ENCODE measurements at places on chromosomes 16 and 17.
A peak's percentile ranks its signal among the peaks of the same experiment; 100 is the strongest.

GRCh38 chr17:50558941-50559614 lies 1.4 kb upstream of the CACNA1G start:
- DNase-seq, result no peak

DNA sequence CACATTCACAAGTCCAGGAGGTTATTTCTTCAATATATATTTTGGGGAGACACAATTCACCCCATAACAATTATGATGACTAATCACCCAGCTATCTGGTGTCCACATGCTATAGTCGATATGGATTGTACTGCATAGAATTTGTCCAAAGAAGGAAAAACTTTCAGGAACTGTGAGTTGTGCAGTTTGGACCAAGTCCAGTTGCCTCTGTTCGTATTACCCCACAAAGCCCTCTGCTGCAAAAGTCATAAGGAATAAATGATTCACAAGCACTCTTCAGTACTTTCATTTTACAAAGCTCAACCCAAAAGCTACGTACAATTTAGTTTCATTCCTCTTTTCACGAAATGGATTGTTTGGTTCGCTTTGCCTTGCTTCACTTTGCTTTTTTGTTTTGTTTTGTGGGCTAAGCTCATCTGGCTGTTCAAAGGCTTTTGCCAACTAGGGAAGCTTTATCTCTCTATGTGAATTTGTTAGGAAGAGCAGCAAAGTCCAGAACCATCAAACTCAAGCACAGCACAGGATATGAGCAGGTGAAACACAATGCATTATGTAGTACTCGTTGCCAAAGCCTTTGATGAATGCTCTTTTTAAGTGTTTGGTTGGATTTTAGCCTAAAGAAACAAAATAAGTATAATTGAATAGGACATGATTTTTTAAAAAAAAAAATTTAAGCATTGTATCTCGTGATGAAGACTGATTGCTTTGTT lies 98.6 kb downstream of the ZNF18 start:
- DNase-seq, result no peak

DNA sequence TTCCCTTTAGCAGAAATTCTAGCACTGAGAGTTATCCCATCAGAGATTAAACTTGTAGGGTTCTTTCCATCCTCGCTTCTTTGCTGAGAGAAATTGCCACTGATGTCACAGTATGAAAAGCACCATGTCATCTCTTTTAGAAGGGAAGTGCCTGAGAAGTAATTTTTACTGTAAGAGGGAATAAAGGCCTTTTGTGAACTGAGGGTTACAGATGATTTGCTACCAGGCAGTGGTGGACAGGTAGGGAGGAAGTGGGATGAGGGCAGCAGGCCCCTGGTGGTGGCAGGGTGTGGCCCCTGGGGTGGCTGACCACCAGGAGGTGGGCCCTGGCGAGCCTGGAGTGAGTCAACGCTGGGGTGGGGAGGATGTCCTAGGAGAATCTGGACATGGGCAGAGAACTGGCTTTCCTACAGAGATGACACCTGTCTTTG lies 6.4 kb upstream of the MILR1 start:
- DNase-seq, result no peak

- DNase-seq, result no peak
Measured at GRCh38 chr17:77231076-77231871, 90.5 kb downstream of the SEC14L1 start.

DNA sequence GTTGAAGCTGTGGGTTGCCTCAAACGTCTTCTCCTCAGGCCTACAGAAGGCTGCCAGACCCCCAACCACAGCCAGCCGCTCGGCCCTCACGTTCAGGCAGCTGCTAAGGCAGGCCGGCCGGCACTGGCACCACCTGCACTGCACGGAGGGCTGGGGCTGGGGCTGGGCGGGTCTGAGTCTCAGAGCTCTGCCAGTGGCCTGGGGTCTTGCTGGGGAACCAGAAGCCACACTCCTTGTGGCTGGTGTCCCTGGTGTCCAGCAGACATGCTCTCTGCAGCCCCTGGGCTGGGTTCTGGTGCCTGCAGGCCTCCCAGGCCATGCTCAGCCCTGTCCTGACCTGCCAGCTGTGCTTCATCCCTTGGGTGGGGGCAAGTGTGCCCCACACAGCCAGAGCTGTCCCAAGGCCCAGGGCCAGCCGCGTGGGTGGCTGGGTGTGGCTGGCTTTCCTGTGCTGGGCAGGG lies 42.0 kb downstream of the BAHCC1 start:
- no peak for DNase-seq

DNA sequence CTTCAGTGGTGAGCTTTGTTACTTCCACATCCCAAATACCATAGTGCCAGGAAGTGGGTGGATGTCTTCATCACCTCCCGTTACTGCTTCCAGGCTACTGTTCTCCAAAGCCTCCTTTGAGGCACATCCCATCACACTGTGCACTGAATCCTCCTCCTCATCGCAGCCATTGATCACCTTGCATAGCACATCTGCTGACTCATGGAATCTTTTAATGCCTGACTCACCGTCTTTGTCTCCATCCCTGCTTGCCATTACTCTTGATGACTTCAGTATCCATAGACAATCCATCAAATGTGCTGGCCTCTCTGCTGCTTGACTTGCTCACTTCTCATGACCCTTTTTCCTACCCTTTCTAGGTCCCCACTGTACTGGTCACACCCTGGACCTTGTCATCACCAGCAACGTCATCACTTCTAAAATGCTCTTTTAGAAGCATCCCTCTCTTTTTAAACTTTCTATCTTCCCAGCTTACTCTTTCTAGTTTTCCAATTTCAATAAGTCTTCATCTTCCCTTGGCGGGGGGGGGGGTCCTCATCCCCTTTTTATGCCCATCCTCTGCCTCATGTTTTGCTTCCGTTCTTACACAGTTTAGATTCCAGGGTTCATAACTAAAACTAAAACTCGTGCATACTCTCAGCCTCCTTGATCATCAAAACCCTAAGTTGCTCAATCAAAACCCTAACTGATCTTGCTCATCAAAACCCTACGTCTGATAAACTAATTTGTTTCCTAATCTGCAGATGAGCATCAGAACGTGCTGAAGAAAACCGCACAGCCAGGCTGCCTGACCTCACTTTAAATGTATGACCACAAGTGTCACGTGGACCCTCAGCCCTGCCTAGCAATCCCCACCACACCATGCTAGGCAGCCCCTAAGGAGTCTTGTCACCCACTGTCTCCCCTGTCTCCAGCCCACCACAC lies 289.7 kb upstream of the ZFHX3 start:
- DNase-seq, result no peak

- DNase-seq, result no peak
Measured at GRCh38 chr16:81912395-81912794, 98.9 kb downstream of the SDR42E1 start.

- DNase-seq, result no peak
Measured at GRCh38 chr16:57955572-57956188, 15.2 kb downstream of the CNGB1 start.

DNA sequence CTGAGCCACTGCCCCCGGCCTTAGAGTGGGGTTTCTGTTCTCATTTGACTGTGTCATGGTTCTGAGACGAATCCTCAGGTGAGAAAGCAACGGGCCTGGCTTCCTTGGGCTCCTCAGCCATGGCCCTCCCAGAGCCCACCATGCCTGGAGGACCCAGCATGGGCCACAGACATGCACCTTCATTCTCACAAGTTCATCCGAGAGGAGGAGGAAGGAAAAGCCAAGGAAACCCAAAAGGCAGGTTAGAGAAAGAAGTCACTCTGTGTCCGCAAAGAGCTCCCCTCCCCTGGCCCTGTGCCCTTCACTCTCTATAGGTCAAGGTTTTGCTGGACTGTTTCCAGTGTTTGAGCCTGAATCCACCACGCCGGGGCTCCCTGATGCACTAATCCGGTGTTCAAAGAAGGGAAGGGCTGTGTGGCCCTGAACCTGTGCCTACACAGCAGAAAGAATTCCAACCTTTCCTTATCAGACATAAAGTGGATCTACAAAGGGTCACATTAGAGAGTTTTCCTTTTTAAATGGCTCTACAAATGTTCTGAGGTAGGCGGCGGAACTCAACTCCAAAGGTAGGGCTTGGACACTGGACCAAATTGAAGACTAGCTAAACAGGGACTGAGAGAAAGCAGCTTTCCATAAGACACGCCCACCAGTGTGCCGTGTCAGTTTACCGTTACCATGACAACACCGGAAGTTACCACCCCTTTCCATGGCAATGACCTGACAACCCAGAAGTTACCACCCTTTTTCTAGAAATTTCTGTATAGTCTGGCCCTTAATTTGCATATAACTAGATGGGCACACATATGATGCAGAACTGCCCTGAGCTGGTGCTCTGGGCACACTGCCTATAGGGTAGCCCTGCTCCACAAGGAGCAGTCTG lies 15.9 kb upstream of the PECAM1 start:
- DNase-seq, result no peak

DNA sequence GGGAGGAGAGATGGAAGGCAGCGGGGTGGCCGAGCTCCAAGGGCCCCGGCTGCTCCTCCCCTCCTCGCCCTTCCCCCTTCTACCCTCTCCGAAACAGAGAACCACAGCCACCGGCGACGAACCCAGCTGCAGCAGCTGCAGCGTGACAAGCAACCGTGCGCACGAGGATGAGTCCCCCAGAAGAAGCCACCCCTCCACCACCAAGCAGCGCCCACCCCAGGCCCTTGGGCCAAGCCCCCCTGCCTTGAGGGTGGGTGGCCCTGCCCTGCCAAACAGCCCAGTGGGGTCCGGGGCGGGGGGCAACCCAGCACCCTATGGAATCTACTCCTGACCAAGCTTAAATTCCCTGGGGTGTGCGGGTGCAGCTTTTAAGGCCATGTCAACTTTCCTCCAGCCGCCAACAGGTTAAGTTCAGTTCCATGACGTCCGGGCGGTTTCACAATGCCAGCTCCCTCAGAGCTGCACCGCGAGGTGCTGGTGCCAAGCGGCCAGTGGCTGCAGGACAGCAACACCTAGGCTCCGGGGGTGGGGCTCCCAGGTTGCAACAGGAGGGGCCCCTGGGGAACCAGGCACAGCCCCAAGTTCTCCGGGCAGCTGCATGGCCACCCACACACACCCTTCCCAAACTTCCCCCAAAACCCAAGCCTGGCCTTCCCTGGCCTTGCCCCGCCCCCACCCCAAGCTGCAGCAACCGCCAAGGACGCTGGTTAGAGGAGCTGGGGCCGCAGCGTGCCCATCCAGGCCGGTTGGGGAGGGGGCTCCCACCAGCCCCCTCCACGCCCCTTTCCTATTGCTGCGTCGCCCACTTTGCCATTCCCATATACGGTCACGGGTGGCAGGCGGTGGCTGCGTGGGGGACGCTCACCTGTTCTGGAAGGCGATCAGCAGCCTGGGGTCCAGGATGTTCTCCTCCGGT lies 2.0 kb downstream of the CBX4 start:
- peak; percentile 46 for DNase-seq

GRCh38 chr17:11922638-11923037 lies 74.6 kb downstream of the ZNF18 start:
- DNase-seq, result no peak

GRCh38 chr17:4666296-4666695 lies 24.8 kb upstream of the ALOX15 start:
- DNase-seq, result no peak

GRCh38 chr17:12683299-12683698 lies 17.6 kb downstream of the MYOCD start:
- DNase-seq, result no peak

GRCh38 chr17:7852262-7852670 lies 2.6 kb upstream of the TMEM88 start:
- no peak for DNase-seq

- peak; percentile 21 for DNase-seq
Measured at GRCh38 chr16:75733305-75734211, 7.3 kb upstream of the CPHXL start.

- peak; percentile 53 for DNase-seq
Measured at GRCh38 chr17:81295676-81296381, 722 bp upstream of the SLC38A10 start.

DNA sequence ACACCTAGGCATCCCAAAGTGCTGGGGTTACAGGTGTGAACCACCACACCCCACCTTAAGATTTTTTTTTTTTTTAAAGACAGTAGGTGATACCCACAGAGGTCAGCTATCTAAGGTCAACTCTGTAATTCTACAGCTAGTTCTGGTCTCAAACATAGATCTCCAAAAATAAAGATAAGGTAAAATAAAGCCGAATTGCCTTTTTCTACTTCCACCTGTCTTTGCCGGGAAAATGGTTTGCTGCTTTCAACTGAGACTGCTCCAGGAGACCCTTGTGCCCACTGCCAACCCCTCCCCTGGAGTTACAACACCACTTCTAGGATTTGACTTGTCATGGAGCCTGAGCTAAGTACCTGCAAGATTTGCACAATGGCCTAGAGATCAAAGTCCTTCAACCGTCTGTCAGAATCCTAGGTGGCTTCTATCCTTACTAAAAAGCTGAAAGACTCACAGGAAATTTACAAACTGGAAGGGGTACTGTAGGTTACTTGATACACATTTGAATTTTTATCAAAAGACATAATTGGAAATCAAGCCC lies 4.7 kb upstream of the CNOT1 start:
- no peak for DNase-seq

DNA sequence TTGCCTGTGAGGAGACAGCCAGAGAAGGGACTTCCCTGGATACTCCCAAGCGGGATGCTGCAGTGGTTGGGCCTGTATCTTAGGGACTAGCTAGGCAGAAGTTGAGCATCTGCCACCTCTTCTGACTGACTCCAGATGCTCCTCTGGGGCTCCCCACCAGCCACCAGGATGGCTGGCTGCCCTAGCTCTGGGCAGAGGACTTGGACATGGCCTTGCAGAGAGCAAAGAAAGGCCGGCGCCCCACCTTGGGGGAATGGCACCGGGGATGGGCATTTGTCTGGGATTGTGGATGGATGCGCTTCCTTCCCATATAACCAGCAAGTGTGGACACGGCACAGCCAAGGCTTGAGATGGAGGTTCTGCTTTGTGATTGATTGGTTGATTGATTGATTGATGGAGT lies 69.0 kb downstream of the OR1D5 start:
- DNase-seq, result no peak

DNA sequence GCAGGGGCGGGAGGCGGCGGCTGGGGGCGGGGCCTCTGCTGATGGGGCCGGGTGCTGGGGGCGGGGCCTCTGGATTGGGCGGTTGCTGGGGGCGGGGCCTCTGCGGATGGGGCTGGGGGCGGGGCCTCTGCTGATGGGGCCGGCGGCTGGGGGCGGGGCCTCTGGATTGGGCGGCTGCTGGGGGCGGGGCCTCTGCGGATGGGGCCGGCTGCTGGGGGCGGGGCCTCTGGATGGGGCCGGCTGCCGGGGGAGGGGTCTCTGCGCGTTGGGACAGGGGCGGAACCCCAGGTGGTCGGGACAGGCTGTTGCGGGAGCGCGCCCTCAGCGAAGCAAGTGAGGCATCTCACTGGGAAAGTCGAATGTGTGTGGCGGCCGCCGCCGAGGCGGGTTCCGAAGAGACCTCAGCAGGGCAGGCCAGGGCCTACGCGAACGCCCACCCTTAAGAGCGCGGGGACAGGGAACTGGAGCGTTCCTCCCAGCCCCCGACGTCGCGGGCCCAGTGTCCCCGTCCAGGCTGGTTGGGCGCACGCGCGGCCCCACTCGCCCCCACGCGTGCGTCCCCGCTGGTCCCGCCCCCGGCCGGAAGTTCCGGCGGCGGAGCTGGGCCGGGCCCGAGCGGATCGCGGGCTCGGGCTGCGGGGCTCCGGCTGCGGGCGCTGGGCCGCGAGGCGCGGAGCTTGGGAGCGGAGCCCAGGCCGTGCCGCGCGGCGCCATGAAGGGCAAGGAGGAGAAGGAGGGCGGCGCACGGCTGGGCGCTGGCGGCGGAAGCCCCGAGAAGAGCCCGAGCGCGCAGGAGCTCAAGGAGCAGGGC lies at the start of gene STUB1:
Gene STUB1 (plus strand): TSS at position 597 of the 811 bp plus-strand sequence. CDS start 116 bp downstream, at position 713.
- peak; percentile 85 for DNase-seq

All from fibroblast of skin of back (primary cell).